ENCODE measurements at places on chromosomes 3 and 15. TPM values are rescaled to one million over a fixed set of nuclear protein-coding genes. Genes with fewer than 3 reads are reported as not detected.

The CCDC54 gene
- total RNA-seq: not detected

The LRRC2 gene
- not detected for total RNA-seq

The RTP4 gene
- total RNA-seq: 0.81 TPM

The DAZL gene
- total RNA-seq: not detected

The ATP13A5 gene
- not detected for total RNA-seq

The SCG5 gene
- total RNA-seq: 0.57 TPM

The MUC20 gene
- 0.43 TPM for total RNA-seq

The XYLB gene
- total RNA-seq: 2.5 TPM

The ACKR4 gene
- total RNA-seq: not detected

The CP gene
- not detected for total RNA-seq

The NR1I2 gene
- 0.88 TPM for total RNA-seq

The GOLGA8T gene
- not detected for total RNA-seq

The SERINC4 gene
- 0.15 TPM for total RNA-seq

The HIGD2B gene
- total RNA-seq: 0.27 TPM

The FAM227B gene
- total RNA-seq: 2.0 TPM

The GOLGA6L4 gene
- 0.76 TPM for total RNA-seq

The CLRN1 gene
- not detected for total RNA-seq

The ZMAT3 gene
- 26.9 TPM for total RNA-seq

The ANKDD1A gene
- total RNA-seq: 2.3 TPM

The GUCA1C gene
- not detected for total RNA-seq

The LRCH3 gene
- total RNA-seq: 30.8 TPM

The NOX5 gene
- not detected for total RNA-seq

The FOXB1 gene
- total RNA-seq: not detected

The CDCP1 gene
- 0.41 TPM for total RNA-seq

The HHLA2 gene
- 0.26 TPM for total RNA-seq

The ATP2B2 gene
- not detected for total RNA-seq

The SEMA3F gene
- total RNA-seq: not detected

The CAMK1 gene
- total RNA-seq: 18.9 TPM

The MOBP gene
- total RNA-seq: not detected

The SLC7A14 gene
- not detected for total RNA-seq

The CFAP92 gene
- total RNA-seq: 0.48 TPM

The ESYT3 gene
- 1.1 TPM for total RNA-seq

The TP63 gene
- total RNA-seq: not detected

The NUDT16 gene
- total RNA-seq: 4.9 TPM

The VGLL3 gene
- not detected for total RNA-seq

The RBMS3 gene
- total RNA-seq: 0.84 TPM

The ITIH3 gene
- total RNA-seq: not detected

The GOLIM4 gene
- 0.98 TPM for total RNA-seq

The CCR5 gene
- total RNA-seq: not detected

The ADAMTS17 gene
- 1.0 TPM for total RNA-seq

The GABRR3 gene
- not detected for total RNA-seq

The PLCB2 gene
- 56.7 TPM for total RNA-seq

The IFT122 gene
- 32.4 TPM for total RNA-seq
